Peyer's patch (tissue), 4 donors: ENCODE measurements at places on chromosomes 1 and 21. TPM values are rescaled to one million over a fixed set of nuclear protein-coding genes. Genes with fewer than 3 reads are reported as not detected.

Gene NEK2
- total RNA-seq, result 3.0 TPM

Gene PCP4
- not detected for total RNA-seq

Gene TMEM69
- total RNA-seq, result 23.2 TPM

DNA sequence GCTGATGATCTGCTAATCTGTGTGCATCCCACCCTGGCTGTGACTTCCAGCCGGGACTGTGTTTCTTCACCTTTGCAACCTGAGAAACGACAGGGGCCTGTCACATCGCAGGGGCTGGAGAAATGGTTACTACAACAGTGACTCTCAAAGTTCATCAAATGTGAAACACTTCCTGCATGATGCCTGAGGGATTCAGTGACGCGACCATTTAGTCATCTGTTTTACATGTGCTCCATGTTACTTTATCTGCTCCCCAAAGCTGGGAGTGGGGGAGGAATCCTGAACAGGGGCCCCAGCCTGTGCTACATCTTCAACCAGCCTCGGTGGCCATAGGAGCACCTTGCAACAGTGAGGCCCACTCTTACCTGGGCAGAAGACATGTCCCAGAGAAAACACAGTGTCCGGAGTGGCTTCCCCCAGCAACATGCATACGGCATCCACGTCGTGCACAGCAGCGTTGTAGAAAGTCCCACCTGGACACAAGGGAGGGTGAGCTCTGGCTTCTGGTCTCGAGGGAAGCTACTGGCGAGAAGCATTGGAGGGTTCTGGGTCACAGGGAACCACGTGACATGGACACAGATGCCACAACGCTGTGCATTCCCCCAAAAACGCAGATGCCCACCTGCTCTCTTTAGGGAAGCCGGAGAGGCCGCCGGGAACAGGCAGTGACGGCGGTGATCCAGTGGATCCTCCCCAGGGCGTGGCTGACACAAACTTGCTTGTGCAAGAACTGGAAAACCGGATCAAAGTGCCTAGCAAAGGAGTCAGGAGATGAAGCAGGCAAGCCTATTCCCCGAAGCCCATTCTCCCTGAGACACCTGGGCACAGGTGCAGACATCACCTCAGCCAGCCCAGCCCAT is 9.6 kb upstream of the CCDC27 start:
- DNase-seq, result no peak

DNA sequence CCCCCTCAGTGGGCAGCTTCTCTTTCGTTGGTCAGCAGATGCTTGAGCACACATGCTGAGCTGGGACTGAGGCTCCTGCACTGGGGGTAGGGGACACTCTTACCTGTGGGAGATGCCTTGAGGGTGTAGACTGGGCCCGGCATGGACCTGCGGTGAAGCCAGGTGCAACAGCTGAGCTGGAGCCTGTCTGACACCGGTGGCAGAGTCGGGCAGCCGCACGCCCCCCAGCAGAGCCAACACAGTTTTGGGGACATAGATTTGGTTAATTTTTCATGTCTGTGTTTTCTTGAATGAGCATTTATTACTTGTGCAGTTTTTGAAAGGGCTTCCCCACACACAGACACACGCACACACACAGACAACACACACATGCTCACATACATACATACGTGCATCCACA is 5.9 kb upstream of the HES5 start:
- no peak for DNase-seq

DNA sequence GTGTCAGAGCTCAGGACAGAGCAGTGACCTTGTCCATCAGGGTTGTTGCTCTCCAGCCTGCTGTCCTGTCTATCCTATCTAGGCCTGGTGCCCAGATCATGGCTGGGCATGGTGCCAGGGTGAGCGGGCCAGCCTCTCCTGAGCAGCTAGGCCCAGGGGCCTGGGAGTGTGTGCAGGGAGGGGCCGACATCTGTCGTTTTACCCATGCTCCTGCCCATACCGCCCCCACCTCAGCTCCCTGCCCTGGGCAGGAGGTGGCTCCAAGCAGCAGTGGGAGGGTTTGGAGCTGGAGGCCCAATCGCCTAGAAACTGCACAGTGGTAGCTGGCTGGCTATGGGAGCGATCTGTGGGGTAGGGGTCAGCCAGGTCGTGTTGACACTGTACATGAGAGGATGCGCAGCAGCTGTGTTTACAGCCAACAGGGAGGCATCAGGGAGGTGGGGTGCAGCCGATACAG is 6.5 kb downstream of the INSRR start:
- no peak for DNase-seq

Gene SLC25A44
- 33.1 TPM for total RNA-seq
